ENCODE measurements at places on chromosomes 2 and 18.

DNA sequence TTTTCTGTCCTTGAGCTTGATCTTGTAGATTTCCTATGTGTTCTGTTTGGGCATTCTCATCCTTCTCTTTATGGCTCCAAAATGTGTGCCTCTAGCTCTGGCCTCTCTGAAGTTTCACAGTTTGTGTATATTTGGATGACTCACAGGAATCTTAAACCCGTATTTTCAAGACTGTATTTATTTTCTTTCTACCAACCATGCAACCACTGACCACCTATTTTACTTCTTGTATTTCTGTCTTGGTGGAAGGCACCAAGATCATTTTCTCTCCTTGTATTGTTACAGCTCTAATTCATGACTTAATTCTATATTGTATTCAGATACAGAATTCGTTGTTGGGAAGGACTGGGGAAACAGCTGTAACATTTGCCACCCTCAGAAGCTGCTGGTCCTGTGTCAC lies 39.5 kb downstream of the ACSL3 start:
- no peak for DNase-seq

GRCh38 chr18:56559044-56559443 lies 79.3 kb downstream of the TXNL1 start:
- DNase-seq: no peak

DNA sequence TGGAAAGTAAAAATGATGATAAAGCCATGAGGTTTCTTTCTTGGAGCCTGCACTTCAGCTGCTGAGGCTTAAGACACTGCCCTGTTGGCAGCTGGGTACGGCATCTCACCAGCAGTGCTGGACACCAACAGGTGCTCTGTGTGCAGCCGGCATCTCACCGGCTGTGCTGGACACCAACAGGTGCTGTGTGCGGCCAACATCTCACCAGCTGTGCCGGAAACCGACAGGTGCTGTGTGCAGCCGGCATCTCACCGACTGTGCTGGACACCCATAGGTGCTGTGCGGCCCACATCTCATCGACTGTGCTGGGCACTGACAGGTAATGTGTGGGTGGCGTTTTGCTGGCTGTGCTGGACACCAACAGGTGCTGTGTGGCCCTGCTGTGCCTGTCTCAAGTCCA lies 190.8 kb downstream of the TMEM18 start:
- no peak for DNase-seq

GRCh38 chr2:11004199-11004598 lies 92.5 kb downstream of the KCNF1 start:
- no peak for DNase-seq

DNA sequence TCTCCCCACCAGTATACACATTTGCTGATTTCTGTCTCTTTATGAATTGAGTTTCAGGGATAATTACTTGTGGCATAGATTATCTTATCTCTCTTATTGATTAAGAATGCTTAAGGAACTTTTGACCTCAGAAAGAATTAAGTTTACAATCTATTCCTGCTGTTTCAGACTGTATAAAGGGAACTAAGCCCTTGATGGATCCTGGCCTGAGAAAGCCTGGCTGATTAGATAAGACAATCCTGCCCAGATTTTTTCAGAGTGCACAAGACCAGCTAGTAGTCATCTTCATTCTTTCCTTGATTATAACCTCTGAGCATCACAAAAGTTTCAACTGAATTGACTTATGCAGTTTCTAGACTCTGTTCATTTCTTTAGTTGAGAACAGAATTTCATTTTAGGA lies 22.7 kb upstream of the TFPI start:
- no peak for DNase-seq

- no peak for DNase-seq
These were observed 50.8 kb downstream of the AGAP1 start for GRCh38 chr2:235544689-235544969.

GRCh38 chr2:70981866-70982810 lies 3.7 kb downstream of the ANKRD53 start:
- DNase-seq: no peak

- no peak for DNase-seq
These were observed 24.3 kb upstream of the AFF3 start for GRCh38 chr2:100166701-100167100.

DNA sequence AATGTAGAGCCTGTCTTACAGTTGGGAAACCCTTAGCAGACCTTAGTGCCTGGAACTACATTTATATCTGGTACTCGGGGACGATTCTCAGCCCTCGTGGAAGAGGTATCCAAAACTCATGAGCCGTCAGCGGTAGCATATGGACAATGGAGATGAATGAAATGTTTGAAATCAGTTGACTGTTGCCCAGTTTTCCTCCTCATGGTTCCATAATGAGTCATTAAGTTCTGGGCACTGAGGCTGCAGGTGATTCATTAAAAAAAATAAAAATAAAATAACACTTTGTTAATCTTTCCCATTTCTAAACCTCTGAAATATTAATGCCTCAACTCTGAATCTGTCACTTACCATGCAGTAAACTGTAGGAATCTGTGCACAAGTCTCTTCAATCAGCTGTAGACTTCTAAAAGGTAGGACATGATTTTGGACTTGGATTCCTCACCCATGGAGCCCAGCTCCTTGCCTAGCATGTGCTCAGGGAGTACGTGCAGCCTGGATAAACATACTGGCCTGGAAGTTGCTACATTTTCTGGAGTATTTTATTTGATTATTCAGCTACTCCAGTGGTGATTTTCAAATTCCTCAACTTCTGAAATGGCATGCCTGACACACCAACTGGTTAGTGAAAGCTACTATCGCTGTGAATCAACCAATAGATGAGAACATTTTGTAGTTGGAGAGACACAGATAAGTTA lies 979.2 kb downstream of the CNTNAP5 start:
- DNase-seq: no peak

GRCh38 chr2:75407038-75407530 lies 153.7 kb downstream of the EVA1A start:
- DNase-seq: no peak

DNA sequence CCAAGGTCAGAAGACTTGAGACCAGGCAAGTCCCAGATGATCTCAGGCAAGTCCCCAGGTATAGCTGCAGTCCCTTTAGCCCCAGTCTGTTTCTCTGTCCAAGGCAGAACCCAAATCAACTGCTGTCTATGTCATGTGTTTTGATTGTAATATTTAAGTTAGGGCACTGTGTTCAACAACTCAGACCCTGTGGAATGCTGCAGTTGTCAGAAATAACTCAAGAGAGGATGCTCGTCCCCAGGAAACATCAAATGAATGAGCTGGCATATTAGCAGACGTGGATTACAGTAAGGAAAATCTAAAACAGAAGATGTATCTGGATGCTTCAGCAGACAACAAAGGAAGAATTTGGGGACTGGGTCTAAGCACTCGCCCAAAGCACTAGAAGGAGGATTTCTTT lies 70.1 kb downstream of the BCL11A start:
- no peak for DNase-seq

Measured in right kidney (tissue), 9 donors.